Activated CD8-positive, alpha-beta memory T cell treated with anti-CD3 and anti-CD28 coated beads for 24 hours (primary cell): ENCODE measurements at places on chromosomes 13 and 19.

DNA sequence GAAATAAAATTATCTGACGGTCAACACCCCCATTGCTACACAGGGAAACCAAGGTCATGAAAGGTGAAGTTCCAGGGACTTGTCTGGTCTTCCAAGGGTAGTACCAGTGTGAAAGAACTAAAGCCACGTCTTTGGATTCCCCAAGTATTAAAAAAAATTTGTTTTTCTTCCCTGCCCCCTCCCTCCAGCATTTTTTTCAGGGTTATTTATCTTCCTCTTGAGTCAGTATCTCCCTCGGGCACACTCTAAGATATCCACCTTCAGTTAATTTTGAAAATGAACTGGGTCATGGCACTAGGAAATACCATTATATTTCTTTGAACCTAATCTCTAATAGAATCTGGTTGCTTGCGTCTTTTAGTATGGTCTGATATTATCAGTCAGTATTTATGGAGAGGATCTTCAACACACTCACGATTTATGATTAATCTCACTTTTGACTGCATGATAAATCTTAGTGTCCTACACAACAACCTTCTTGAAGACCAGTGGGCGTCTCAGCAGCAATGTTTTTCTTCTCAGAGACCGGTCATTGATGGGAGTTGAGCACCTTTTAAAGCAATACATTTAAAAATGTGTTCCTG lies 9.1 kb downstream of the ATP8A2 start:
- no peak for DNase-seq

DNA sequence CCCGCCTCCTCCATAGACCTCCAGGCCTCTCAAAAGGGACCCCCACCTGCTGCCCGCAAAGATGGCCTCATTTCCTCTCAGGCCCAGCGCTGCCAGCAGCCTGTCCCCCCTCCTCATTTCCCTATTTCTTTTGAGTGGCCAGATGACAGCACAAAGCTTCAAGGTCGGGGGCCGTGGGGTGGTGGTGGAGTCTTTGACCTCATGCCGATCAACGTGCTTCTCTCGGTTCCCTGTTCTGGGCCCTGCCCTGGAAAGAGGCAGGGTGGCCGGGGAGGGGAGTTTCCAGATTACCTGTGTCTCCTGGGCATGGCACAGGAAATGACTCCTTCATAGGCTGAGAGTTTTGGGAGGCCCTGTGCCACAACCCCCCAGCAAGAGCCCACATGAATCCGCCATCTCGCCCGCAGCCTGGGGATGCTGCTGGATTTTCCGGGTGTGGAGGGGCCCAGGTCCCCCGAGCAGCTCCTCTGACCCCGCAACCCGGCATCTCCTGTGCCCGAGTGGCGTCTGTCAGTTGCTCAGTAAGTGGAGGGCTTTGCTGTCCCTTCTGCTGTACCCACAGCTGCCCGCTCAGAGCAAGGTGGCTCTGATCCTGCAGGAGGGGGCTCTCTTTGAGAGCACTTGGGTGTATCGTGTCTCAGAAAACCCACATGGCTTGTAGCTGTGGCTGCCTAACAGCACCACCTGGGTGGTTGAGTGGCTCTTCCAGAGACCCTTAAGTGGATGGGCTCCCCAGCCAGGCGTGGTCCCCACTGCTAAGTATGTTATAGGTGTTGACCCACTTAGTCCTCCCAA lies 139.4 kb downstream of the SIPA1L3 start:
- no peak for DNase-seq

DNA sequence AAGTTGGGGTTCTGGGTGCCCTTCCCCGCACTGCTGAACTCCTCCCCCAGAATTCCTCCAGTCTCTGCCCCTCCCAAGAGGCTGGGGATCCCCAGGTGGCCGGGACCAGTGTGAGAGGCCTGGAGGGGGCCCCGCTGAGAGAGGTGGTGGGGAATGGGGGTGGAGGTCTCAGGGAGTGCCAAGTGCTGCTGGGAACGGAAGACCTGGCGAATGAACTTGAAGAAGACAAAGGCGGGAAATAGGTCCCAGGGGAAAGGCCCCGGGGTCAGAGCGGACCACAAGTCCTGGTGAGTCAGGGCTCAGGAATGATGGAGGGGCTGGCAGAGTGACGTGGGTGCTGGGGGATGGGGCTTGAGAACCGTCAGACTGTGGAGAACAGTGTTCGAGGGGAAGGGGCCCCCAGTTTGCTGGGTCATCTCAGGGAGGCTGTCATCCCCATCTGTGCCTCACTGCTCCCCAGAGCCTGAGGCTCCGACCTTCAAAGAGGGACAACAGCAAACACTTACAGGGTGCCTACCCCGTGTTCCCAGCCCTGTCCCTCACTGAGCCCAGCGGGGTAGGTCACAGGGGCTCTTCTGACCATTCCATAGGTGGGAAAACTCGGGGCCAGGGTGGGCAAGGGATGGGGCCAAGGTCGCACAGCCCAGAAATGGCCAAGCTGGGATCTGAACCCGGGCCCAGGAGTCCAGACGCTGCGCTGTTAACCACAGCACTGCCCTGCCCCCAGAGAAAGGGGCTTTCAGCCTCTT lies 16.0 kb upstream of the SEMA6B start:
- no peak for DNase-seq

- no peak for DNase-seq
Observed at GRCh38 chr13:75432045-75432444, 49.9 kb downstream of the TBC1D4 start.

DNA sequence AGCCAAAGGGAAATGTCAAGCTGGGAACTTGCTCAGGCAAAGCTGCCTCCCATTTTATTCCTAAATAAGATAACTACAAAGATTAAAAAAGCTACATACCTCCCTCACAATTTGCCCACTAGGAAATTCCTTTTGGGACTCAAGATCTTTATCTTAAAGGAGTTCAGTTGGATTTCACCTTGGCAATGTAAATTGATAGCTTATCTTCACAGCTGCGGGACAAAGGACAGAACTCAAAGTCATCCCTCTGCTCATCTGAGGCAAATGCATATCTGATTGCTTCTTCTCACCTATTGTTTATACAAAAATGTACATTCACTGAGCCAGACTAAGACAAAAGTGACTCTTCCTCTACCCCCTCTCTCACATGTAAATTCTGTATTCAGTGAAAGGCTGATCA lies 47.8 kb downstream of the FGF14 start:
- DNase-seq = no peak

DNA sequence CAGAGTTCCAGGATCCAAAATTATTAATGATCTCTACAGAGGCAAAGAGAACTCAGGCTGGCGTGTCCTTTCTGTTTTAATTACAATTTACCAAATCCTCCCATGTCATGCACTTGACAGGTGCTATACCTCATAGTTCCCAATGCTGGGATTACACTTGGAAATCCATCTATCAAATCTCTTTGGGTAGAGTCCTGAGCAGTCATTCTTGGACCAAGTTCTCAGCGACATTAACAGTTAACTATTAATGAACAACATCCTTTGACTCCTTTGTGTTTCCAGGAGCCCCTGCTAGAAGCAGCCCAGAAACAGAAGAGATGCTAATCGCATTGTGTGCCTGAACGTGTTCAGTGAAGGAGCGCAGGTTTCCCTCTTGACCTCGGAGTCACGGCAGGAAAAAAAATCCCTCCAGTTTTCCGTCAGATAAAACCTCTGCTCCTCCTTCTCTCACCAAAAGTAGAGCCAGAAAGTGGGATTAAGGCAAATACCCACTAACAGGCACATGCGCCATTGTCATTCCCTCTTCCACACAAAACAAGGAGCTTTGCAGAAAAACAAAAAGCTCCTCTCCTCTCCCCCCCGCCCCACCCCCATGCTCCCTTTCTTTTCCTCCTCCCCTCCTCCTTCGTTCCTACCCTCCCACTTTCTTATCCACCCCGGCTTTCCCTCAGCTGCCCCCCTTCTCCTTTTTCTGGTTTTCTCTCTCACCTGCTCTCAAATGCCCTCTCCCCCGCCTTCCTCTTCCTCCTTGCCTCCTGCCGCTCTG lies 224.7 kb downstream of the ZIC5 start:
- DNase-seq = no peak

DNA sequence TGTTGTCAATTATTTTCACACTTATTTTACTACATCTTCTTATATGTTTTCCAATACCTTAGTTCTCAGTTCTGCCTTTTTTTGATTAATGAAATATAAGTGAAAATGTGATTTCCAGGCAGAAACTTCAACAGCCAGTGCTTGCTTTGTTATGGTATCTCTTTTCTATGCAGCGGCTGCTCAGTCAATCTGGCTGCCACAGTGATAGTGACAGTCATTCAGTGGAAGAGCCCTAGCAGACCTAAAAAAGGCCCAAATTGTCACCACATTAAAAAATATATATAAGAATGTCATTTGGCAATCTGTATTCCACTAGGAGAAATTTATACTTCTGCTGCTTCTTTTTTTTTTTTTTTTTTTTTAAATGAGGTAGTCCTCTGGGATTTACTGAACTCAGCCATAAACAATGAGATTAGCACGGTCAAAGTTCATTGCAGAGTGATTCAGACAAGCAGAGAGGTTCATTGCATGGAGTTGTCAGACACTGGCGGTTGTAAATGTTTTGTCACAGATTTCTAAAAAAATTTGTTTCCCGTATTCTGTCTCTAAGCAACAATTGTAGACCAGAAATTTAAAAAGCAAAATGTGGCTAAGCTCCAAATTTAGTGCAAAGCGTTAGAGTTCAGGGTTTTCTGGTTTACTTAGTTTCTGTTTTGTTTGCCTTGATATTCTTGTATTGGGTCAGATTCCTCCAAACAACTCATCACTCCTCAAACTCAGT lies 94.7 kb upstream of the PRR20A start:
- no peak for DNase-seq

DNA sequence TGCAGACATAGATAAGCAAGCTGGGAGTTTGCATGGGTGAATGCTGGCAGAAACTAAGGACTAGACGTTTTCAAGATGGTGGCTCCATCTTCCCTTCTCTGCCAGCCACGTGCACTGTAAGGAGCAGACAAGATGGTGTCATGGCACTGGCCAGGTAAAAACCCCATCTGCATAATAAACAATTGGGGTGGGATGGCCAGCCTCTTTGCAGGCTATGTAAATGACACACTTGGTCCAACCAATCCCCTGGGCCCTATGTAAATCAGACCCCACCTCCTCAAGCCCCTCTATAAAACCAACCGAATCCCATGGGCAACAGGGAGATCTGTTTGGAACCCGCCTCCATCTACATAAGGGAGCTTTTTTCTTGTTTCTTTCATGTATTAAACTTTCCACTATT lies 2.4 kb upstream of the OR7A5 start:
- no peak for DNase-seq

DNA sequence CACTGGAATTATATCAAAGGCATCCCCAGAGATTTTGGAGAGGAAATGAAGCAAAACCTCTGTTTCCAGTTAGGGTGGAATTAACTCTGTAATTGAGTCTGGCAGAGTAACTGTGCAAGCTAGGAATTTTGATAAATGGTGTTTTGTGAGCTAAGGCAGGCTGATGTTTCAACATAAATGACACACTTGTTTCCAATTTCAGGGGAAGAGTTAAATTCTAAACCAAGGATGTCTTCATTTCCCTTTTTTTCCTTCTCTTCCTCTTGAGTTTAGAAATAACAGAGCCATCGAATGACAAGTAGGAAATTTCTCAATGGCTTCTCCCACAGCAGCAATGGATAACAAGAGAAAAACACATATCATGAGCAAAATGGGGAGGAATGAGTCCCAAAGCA lies 131.2 kb downstream of the IRS2 start:
- DNase-seq = no peak

- DNase-seq = no peak
Observed at GRCh38 chr19:52366414-52366824, 3.3 kb upstream of the ZNF880 start.

- no peak for DNase-seq
Observed at GRCh38 chr13:64640002-64640401, 2590.1 kb downstream of the PCDH9 start.

DNA sequence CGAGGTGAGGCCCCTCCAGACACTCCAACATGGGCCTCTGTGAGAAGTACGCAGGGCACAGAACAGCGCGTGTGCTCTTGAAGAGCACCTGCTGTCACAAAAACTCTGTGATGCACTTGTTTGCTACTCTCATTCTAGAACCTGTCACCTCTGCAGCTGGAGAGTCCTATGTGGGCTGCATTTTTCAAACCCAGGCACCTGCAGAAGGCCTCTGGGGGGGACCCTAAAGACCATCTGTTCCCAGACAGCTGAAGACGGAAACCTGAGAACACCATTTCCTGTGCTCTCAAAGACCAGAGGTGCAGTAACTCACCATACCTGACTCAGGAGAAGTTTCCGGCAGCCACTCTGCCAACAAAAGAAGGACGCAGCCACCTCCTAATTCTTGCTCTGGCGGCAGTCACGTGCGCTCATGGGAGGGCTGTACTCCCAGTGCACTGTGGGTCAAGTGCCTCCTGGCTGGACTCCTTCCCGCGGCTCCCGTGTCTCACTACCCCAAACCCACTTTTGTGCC lies 28.1 kb downstream of the RANBP3 start:
- DNase-seq = peak; percentile 69

DNA sequence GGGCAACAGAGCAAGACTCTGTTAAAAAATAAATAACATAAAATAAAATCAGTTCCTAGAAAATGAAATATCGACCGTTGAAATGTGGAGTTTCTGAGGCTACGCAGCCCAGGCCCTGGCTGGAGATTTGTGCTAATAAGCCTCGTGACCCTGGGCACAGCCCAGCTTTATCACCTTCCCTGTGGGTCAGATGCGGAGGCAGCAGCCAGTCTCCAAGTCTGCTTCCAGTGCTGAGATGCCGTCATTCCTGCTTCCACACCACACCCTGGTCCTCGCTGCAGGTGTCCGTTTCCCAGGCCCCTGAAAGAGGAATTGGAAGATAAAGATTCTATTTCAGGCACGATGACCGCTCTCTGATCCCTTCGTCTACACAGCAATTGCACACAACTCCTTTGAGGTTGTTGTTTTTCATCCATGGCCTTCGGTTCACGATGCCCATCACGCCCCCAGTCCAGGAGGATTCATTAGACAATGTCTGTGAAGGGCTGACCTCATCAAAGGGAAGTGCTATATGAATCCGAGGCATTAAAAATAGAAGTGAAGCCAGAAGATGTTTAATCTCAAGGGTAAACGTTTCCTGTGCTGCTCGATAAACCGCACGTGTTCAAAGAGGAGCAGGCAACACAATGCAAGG lies 48.3 kb upstream of the ATP11A start:
- no peak for DNase-seq

GRCh38 chr19:7968796-7969554 lies 25.5 kb upstream of the TIMM44 start:
- no peak for DNase-seq

- peak; percentile 80 for DNase-seq
Observed at GRCh38 chr13:113489549-113490495, 689 bp downstream of the DCUN1D2 start.

GRCh38 chr19:661427-662196 lies 1.4 kb downstream of the RNF126 start:
- peak; percentile 85 for DNase-seq

GRCh38 chr13:99526549-99526948 lies 25.3 kb downstream of the TM9SF2 start:
- DNase-seq = no peak
